ENCODE measurements at places on chromosomes 4 and X. TPM values are rescaled to one million over a fixed set of nuclear protein-coding genes. Genes with fewer than 3 reads are reported as not detected.
A peak's percentile ranks its signal among the peaks of the same experiment; 100 is the strongest.

GRCh38 chrX:15856636-15857035 lies 2.0 kb upstream of the AP1S2 start:
- no peak for DNase-seq

DNA sequence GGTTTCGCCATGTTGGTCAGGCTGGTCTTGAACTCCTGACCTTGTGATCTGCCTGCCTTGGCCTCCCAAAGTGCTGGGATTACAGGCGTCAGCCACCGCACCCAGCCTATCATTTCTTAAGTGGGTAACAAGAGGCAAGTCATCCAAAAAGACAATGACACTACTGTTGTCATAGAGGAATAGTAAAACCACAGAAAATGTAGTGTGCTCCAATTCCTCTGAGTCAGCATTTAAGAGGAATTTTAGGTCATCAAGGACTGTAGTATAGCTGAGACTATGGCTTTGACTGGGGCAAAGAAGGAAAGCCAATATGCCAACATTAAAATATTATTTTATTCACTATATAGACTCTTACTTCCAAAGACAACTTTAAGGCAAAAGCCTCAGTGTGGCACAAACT lies 48.4 kb downstream of the ATP8A1 start:
- DNase-seq: no peak

DNA sequence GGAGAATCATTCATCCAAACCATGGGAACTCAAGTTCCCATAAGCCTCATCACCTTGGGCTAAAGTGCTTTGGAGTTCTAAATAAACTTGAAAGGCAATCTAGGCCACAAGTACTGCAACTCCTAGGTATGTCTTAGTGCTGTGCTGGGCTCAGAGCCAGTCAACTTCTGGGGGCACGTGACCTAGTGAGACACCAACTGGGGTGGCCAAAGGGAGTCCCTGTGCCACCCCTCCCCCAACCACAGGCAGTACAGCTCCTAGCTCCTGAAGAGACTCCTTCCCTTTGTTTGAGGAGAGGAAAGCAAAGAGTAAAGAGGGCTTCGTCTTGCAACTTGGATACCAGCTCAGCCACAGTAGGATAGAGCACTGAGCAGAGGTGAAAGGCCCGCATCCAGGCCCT lies 154.2 kb upstream of the IL1RAPL2 start:
- no peak for DNase-seq

- DNase-seq: peak; percentile 1
These were observed 758 bp upstream of the NR3C2 start for GRCh38 chr4:148442832-148443511.

GRCh38 chr4:154465085-154465484 lies 26.5 kb downstream of the DCHS2 start:
- no peak for DNase-seq

DNA sequence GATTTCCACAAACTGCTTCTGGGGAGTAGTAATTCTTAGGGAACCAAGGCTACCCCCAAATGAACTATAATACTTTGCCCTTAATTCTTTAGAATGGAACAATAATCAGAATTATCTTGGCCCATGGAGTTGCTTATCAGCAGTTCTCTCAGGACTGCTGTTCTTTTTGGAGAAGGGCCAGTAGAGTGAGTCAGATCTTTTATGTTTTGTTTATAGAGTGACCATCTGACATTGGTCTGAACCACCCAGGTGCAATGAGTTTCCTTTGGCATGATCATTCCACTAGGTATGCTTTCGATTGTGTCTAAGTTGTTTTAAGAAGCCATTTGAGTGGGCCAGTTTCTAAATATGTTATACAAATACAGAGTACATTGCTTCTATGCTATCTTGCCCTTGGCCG lies 31.8 kb downstream of the PRRG1 start:
- peak; percentile 1 for DNase-seq

DNA sequence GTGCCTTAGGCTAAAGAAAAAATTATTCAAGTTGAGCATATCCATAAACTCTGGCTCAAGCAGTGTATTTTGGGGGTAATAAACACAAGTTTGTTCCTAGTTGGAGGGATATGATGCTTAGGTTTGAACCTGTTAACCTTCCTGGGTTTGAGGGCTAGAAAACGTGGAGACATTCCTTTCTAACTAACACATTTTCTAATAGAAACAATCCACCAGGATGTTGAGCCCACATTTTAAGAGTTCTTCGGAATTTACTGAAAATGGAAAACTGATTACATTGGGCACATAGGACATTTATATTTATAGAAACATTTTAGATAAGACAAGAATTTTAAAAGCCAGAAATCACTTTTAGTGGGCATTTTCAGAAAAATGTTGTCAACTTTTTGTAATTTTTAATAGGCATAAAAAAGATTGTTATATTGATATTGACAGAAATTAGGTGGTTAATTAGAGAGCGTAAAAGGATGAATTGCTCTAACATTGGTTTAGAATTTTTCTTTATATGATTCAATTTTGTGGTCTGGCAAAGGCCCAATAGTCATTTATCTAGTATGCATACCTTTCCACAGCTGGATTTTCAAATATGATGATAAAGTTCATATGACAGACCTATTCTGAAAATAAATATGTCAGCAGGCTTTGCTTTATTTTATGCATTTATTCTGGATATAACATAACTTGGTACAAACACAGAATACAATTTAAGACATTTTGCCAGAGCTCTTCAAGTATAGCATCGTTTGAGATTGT lies 49.2 kb downstream of the CEP44 start:
- DNase-seq: no peak

- DNase-seq: peak; percentile 95
These were observed 19.3 kb upstream of the CSF2RA start for GRCh38 chrX:1249101-1249887.

DNA sequence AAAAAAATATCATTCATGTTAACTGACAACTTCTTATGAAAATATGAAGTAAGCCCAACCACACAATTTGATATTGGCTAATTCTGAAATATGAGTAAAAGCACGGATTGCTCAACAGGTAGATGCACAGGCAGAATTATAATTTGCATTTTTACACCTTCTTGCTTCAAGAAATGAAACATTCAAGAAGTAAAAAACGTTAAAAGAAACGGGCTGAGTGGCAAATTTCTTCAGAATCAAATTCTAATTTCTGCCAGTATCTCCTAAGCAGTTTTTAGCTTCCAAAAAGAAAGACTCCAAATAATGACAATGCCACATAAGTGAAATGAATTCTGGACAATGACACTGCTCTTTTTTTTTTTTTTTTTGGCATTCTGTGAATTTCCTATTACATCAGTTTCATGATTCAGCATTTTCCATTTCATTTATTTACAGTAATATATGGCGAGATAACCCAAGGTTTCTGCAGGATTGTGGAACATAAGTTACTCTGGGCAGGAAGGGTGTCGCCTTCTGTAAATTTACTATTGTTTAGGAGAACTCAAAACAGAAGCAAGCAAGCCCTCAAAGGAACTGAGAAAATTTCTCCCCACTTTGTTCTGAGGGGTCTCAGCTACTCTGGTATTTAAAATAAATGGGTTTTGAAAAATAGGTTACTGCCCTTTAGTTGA lies 1.4 kb downstream of the SEL1L3 start:
- DNase-seq: no peak

- DNase-seq: no peak
These were observed 4.4 kb downstream of the GPRIN3 start for GRCh38 chr4:89303177-89303576.

The SOWAHD gene
- not detected for total RNA-seq

The GRPEL1 gene
- total RNA-seq: 79.9 TPM

The HTN3 gene
- not detected for total RNA-seq

The AKAP4 gene
- not detected for total RNA-seq

The BMP3 gene
- total RNA-seq: 0.59 TPM

Data from SJCRH30 (cell line).